ENCODE measurements at places on chromosomes 1 and 21.

- DNase-seq: no peak
These were observed 34.0 kb upstream of the LMO4 start for GRCh38 chr1:87294633-87295032.

GRCh38 chr1:155969377-155969791 lies 9.0 kb downstream of the ARHGEF2 start:
- no peak for DNase-seq

DNA sequence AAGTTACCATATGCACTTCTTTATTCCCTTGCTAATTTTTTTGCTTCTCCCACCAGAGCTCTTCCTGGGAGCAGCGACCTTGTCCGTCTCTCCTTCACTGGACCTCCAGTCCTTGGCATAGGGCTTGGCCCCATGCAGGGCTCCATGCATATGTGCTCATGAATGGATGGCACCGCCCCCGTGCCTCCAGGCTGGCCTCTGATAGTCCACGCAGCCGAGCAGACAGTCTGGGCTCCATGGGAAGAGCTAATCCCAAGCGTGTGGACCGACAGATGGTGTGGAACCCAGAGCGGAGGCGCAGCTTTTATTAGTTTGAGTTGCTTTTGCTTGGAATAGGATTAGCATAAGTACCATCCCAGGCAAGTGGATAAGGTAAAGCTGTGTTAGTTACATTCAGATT lies 41.8 kb downstream of the CDCP2 start:
- DNase-seq: no peak

DNA sequence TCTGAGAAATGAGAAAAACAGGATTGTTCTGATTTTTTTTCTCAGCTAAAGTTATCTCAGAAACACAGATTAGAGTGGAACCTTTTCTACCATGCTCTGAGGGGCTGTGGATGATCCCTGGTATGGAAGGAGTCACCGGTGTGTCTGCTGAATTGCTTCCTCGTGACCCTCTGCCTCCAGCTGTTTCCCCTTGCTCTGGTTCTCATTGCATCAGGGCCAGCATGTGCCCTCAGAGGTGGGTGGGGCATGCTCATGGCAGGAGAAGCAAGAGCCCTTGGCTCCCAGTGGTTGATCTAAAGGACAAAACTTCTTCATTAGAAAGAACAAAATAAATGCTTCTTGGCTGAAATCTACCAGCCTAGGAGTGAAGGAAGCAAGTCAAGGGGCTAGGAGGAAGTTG lies 183.2 kb upstream of the HMCN1 start:
- DNase-seq: no peak

DNA sequence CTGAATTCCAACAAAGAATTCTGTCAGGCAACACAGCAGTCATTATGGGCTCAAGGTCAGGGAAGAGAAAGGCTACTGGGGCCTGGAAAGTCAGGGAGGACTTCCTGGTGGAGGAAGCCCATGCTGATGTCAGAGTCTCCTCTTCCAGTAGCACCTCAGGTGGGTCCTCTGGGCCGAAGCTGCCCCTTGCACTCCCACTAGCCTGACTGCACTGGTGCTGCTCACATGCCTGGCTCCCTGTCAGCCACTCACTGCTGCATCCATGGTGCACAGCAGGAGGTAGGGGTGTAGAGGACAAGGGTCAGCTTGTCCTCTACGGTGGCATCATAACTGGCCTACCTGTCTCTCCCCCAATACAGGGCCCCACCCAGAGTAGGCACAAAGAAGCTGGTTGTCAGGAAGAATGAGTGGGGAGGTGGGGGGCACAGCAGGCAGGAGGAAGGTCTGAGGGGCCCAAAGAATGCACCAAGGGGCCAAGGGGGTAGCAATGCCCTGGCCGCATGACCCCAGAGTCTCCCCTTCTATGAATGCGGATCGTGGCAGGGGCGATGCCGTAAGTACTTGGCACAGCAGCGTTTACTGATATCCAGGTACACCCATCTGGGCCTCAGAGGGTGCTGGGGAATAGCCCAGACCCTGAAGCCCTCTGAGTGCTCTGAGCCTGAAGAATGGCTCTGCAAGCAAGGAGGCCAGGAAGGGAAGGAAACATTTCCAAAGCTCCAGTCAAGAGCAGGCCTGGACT lies 80.3 kb downstream of the GLIS1 start:
- no peak for DNase-seq

DNA sequence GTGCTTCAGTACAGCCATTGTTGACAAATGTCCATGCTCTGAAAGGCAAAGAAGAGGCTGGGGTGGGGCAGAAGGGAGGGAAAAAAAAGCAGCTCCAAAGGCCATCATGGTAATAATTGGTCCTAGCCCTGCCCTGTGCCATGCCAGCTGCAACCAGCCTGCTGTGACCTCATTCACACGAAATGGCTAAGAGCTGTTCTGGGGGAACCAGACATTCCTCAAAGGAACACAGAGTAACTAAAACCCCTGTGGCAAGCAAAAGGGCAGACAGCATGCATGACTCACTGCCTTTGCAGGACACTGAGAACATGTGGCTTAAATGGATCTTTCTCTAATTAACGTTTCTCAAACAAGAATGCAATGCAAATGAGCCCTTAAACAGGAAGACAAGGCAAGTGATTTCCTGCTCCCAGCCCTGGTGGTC lies 42.3 kb downstream of the STYXL2 start:
- no peak for DNase-seq

DNA sequence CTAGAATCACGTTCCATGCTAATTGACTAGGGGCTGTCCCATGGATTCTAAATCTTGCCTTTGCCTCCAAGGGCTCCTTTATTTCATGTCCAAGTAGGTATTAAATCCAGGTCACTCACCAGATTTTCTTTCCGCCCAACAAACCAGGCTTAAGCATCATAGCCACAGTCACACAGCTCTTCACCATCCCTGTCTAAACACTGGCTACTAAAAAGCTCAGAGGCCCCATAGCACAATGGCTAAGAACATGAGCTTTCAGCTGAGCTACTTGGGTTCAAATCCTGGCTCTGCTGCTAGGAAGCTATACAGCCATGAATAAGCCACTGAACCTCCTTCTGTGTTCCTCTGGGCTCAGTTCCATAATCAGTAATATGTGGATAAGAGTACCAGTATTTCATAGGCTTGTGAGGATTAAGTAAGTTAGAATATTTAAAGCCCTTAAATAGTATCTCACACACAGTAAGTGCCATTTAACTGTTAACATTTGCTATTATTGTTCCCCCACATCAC lies 277.2 kb upstream of the GJB5 start:
- no peak for DNase-seq

DNA sequence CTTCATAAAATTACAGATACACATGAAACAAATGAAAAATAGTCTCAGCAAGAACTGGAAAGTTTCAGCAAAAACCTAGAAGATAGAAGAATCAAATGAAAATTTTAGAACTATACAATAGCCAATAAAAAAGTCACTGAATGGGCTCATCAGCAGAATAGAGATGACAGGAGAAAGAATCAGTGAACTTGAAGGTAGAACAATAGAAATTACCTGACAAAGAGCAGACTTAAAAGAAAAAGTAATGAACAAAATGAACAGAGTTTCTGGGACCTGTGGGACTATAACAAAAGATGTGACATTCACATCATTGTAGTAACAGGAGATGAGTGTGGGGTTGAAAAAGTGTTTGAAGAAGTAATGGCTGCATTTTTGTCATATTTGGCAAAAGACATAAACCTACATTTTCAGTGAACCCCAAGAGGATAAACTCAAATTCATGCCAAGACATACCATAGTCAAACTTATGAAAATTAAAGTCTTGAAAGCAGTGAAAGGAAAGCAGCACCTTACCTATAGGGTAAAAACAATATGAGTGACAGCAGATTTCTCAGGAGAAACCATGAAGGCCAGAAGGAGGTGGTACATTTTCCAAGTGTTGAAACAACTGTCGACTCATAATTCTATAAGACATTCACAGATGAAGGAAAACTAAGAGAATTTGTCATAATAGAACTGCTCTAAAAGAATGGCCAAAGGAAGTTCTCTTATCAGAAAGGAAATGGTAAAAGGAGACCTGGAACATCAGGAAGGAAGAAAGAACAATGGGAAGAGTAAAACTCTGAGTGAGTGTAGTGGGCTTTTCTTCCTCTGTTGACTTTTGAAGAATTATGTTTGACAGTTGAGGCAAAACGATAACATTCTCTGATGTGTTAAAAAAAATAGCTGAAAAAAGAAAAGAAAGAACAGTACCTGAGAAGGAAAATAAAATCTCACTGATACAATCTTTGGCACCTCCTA lies 23.5 kb downstream of the NTPCR start:
- DNase-seq: no peak

GRCh38 chr1:28326515-28326914 lies 2.3 kb upstream of the MED18 start:
- no peak for DNase-seq

DNA sequence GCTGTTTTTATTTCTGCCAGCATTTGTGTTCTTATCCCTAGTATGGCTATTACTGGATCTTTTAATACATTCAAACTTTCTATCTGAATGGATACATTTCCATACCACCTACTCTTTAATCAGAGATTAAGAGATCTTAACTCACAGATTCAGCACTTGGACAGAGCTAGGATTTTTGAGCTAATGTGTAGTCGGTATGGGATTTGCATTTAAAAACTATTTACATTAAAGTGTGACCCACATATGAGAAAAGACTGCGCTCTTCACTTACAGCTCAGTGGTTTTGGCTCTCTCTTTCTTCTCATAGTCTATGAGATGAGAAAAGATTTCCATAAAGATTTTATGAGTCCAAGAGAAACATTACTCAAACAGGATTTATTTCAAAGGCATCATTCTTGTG lies 16.4 kb downstream of the HMGB4 start:
- DNase-seq: no peak

DNA sequence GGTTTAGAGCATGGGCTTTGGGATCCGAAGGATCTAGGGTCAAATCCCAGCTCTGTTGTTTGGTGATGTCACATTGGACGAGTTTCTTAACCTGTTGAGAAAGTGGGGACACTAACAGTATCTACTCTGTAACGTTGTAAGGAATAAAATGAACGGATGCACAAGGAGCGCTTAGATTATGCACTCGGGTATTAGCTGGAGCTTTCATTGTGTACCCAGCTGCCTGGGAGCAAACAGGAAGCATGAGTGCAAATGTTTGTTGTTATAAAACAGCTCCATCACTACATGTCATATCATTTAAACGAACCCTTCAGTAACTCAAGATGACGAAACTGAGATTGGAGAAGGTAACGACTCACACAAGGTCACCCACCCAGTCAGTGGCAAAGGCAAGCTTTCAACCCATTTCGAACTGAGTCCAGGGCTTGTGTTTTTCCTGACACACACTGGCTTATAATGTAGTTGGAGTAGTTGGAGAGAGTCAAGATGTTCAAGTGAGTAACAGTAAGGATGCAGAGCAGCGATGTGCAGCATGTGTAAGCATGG lies 16.2 kb upstream of the SLC6A17 start:
- no peak for DNase-seq

DNA sequence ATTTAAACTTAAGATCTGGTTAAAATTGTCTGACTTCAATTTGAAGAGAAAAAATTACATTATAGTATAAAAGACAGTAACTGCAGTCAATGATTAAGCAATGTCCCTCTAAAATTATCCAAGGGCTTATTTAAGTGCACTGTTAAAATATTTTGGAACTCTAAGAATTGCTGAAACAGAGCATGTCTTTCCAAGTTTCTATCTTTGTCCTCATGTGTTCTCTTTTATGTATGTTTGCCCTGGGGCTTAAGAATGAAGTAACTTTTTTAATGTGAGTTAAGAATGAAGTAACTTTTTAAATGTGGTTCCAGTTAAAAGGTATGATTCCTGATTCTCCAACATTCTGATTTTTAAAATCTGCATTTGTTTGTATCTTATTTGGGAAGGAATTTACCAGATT lies 69.0 kb upstream of the MARK1 start:
- no peak for DNase-seq

- no peak for DNase-seq
These were observed 1.4 kb downstream of the KIAA0319L start for GRCh38 chr1:35555601-35556477.

GRCh38 chr1:18882486-18882885 lies 19.9 kb downstream of the ALDH4A1 start:
- DNase-seq: no peak

- DNase-seq: peak; percentile 82
These were observed 128.9 kb upstream of the ADAR start for GRCh38 chr1:154736841-154737240.

- DNase-seq: no peak
These were observed 398 bp downstream of the PTPRU start for GRCh38 chr1:29236712-29237128.

GRCh38 chr1:78617615-78618026 lies 2.6 kb upstream of the IFI44L start:
- DNase-seq: peak; percentile 44

All from activated CD4-positive, alpha-beta memory T cell treated with anti-CD3 and anti-CD28 coated beads for 36 hours (primary cell).